Activated T-helper 1 cell treated with anti-CD3 and anti-CD28 coated beads, Interleukin-2, amount 50 U/mL, for 16 hours (primary cell): ENCODE measurements at places on chromosomes 12 and 14.

DNA sequence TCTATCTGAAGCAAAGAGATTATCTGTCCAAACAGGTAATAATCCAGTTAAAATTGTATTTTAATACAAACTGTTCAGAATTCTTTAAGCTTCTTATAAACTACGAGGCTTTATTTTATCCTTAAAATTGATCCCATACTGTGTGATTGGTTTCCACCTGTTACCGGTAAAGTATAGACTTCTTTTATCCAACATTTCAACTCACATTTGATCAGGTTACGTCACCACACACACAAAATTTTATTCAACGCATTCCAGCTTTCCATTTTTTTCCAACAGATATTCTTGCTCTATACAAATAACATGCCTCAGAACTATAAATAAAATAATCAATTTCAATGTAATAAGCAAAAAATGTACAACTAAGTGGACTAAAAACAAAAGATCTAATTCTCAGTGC is 4.5 kb downstream of the NOVA1 start:
- no peak for DNase-seq

GRCh38 chr12:57069523-57069922 is 9.1 kb downstream of the NEMP1 start:
- no peak for DNase-seq

DNA sequence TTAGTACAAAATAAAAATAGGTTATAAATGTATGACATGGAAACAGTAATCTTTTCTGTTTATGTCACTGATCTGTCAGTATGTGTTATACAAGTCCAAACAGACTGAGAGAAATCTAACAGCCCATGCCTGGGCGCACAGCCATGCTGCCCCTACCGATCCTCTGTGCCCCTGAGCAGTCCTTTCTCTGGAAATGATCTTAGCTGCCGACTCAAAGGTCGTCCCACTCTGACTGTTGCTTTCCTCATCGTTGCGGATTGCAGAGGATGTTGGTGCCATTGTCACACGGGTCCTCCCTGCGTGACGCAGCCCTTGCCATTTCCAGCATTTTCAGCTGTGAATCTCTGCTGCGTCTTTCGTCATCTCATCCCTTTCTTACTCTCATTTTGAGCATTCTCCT is 82.9 kb upstream of the DYNC1H1 start:
- DNase-seq = no peak

DNA sequence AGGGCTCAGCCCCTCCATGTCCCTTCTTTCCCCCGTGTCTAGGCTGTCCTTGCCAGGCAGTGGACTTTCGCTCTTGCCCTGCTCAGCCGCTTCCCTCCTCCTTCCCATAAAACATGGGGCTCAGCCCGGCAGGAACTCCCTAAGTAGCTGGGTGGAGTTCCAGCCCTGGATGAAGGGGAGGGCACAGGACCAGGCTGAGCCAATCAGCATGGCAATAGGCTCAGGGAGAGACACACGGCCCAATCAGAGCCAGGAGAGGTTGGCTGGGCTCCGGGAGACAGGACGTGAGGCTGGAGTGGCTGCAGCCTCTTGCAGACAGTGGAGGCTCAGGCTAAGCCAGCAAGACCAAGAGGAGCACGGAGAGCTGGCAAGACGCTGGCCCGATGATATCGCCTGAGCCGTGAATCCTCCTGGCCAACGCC is 54.3 kb downstream of the GALNT9 start:
- DNase-seq = no peak

GRCh38 chr12:1591034-1591433 is 3.3 kb downstream of the FBXL14 start:
- DNase-seq = no peak

- DNase-seq = no peak
Measured at GRCh38 chr12:118608770-118609344, 232.5 kb downstream of the SUDS3 start.

GRCh38 chr12:88723219-88723618 is 142.9 kb upstream of the KITLG start:
- no peak for DNase-seq

- no peak for DNase-seq
Measured at GRCh38 chr14:100384819-100385813, 62.0 kb downstream of the SLC25A47 start.

DNA sequence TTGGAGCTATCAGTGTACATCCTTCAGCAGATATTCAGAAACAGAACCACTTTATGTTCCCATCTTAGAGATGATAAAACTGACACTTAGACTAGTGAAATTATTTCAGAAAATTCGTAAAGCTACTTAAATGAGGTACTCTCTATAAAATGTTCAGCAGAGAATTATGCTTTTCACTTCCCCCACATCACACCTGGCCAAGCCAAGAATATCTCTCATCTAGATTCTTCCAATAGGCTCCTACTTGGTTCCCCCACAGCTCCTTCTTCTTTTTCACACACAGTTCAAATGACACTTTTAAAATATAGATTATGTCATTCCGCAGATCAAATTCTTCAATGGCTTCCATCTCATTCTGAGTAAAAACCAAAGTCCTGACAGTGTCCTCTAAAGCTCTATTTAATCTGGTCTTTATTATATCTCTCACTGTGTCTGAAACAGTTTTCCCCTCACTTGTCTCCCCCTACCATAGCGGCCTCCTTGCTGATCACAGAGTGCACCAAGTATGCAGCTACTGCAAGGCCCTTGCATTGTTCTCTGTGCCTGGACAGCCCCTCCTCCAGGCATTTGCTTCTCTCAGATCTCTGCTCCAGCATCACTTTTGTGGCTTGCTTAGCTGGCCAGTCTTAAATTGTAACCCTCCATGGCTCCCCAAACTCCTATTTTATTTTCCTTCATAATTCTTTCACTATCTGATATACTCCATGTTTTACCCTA is 736.8 kb upstream of the USP15 start:
- no peak for DNase-seq

DNA sequence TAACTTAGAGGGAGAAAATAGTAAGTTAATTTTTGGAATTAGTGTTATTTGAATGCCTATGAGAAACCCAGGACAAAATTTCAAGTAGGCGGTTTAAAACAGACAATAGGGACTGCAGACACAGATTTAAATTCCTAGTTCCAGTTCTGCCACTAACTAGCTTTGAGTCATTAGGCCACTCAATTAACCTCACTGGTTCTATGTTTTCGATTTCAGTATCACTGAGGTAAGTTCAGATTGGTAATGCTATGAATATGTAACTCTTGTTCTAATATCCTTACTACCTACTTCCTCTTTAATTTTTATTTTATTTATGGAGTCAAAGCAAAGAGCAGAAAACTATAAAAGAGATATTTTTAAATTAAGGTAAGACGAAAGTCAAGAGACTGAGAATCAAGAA is 52.6 kb downstream of the GALC start:
- no peak for DNase-seq

GRCh38 chr14:68041876-68042354 is 222.3 kb downstream of the RAD51B start:
- DNase-seq = no peak

- no peak for DNase-seq
Measured at GRCh38 chr12:95641299-95641952, 90.2 kb upstream of the USP44 start.

GRCh38 chr12:89117448-89118034 is 234.8 kb downstream of the DUSP6 start:
- no peak for DNase-seq

GRCh38 chr12:26429070-26429691 is 233.8 kb downstream of the SSPN start:
- no peak for DNase-seq

GRCh38 chr12:122932207-122932606 is 34.1 kb downstream of the ABCB9 start:
- DNase-seq = no peak

- DNase-seq = no peak
Measured at GRCh38 chr14:54366736-54367735, 29.8 kb upstream of the CDKN3 start.

DNA sequence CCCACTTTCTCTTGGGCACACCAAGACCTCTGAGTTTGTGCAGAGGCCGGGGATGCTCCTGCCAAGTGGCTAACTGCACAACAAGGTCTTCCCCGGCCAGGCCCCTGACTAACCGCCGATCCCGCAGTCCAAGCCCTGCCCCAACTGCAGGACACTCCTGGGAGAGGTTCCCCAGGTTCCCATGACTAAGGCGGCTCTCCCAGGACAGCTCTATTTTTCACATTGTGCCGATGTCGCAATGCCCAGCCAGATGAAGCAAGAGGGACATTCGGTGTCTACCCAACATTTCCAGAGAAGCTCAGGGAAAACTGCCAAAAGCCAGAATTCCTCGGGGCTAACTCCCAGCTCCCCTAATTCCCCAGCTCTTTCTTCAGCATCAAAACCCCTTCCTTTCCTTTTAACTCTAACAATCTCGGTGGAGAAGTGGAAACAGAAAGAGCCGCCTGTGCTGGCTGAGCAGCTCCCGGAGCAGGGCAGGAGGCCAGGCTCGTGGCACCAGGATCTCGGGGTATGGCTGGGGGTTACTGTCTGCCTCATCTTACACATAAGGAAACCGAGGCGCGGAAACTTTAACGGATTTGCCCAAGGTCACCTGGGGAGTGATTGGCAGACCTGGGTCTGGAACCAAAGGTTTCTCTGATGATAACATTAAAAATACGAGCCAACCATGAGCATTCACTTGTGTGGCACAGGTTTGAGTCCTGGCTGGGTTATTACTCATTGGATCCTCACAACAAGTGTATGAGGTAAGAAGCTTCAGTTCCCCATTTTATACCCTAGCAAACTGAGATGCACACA is 318.2 kb downstream of the BCL11B start:
- no peak for DNase-seq

GRCh38 chr14:65106736-65107135 is 4.4 kb upstream of the MAX start:
- DNase-seq = no peak

DNA sequence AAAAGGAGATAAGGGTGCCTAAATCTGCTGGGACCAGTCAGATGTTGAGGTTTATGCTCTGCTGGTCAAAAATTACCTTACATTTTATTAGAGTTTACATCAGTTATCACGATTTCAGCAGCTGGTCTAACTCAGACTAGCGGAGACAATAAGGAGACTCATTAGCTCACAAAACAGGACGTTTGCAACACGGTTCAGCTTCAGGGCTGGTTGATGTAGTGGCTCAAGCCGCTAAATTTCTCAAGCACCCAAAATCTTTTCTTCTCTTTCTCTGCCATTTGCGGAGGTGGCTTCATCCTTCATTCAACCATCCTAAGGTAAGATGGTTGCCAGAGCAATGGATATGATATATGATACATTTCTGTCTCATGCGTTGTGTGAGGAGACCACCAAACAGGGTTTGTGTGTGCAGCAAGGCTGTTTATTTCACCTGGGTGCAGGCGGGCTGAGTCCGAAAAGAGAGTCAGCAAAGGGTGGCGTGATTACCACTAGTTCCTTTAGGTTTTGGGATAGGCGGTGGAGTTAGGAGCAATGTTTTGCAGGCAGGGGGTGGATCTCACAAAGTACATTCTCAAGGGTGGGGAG is 30.3 kb upstream of the CLIP1 start:
- DNase-seq = no peak

DNA sequence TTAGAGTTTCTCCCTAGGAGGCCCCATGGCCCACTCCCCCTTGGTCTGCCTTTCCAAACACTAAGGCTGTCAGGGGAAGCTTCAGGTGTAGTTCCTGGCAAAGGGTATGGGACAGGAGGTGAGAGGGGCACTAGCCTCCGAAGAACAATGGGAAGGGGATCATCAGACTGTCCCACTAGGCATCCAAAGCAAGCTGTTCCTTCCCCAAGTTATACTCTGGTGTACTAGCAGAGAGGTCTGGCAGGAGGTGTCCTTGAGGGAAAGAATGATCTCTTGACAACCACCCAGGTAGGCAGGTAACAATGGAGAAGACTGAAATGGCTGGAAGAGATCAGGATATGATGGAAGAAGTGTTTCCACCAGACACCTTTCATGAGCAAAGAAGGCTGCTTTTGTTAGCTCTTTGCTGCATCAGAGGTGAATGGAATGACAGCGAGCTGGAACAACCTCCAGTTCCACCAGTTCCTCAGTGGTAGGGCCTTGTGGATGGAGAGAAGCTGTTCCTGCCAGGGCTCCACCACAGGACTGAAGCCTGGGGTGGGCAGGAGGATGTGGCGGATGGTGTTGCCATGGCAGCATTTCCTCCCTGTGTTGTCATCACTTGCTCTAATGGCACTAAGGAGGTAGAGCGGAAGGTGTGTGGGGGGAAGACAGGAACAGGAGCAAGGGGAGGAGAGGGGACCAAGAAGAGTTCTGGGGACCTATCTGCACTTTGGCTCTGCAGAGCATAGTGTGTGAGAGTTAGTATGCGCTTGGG is 2.3 kb upstream of the AGAP2 start:
- peak; percentile 62 for DNase-seq

DNA sequence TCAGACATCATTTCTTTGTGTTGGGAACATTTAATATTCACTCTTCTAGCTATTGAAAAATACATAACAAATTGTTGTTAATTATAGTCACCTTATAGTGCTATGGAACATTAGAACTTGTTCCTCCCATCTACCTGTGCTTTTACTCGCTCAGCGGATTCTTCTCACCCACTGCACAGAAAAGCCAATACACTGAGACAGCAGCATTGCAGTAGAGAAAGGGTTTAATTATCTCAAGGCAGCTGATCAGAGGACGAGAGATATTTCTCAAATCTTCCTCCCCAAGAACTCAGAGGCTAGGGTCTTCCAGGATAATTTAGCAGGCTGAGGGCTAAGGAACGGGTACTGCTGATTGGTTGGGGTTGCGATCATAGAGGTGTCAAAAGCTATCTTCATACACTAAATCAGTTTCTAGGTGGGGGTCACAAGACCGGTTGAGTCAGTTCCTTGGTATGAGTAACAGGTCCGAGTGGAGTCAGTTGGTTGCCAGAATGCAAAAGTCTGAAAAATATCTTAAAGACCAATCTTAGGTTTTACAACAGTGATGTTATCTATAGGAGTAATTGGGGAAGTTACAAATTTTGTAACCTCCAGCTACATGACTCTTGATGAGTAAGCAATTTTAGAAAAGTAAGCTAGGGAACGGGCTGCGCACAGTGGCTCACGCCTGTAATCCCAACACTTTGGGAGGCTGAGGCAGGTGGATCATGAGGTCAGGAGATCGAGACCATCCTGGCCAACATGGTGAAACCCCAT is 173.1 kb downstream of the FBXL14 start:
- DNase-seq = no peak

DNA sequence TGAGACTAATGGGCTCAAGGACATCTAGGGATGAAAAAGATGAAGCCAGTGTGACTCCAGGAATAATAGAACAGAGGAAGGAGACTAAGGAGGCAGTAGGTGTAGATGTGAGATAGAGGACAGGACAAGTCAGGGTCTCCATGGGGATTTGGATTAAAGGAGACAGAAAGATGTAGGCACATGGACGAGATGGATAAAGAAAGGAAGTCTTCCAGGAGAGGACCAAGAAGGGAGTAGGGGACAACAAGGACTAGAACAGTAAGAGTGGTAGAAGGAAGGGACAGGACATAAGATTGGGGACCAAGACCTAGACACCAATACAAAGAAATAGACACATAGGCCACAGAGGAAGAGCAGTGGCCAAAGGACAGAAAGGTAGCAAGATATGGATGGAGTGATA is 7.1 kb upstream of the PCK2 start:
- DNase-seq = no peak

GRCh38 chr12:66087365-66087943 is 43.1 kb downstream of the LLPH start:
- DNase-seq = no peak

GRCh38 chr14:49977126-49977841 is 84.4 kb downstream of the ARF6 start:
- peak; percentile 23 for DNase-seq
